NCI-H748 treated with DMSO at 0.1 percent for 48 hours (cell line): ENCODE measurements at places on chromosomes 7 and 10.

- DNase-seq, result no peak
Measured at GRCh38 chr10:83990126-83990525, 149.2 kb upstream of the GHITM start.

GRCh38 chr7:27031289-27032172 is 64.3 kb downstream of the HOXA1 start:
- DNase-seq, result no peak

DNA sequence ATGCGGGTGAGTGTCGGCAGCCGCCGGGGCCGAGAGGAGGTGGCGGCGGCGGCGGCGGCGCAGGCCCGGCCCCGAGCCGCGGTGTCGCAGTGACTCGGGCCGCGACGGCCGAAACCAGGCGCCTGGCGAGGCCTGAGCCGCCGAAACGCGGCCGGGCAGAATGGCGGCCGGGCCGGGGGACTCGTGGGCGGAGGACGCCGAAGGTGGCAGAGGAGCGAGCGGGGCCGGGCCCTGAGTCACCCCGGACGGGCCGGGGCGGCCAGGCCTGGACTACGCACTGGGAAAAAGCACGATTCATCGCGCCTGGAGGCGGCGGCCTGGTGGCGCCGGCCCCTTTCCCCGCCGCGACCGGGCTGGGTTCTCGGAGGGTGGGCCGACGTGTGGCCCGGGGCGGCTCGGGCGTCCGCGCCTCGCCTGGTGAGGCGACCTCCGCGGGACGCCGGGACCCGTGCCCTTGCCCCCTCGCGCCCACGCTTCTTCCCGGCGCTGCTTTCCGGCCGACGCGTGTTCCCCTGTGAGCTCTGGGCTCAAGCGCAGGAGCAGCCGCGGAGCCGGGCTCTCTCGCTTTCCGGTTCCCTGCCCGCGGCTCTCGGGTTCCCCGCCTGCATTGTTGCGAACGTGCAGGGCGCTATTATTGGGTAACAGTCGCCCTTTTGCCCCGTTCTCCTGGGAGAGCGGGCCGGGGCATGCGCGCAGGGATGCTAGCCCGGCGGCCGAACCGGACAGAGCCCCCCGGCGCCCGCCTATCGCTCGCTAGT is 500 bp downstream of the CUL1 start:
- DNase-seq, result no peak

DNA sequence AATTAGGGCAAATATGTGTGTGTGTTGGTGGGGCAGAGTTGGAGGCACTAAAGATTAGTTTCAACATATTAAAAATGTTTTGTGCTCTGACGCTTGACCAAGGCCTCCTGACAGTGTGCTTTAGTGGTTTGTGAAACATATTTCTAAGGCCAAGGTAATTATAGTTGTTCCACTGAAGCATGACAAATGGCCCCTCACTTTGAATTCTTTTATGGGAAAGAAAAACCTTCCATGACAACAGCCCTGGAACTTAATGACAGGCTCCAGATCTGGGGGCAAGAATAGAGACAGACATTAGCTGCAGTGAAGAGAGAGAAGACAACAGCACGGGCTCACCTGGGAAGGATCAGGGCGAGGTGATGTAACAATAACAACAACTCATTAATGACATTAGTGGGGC is 155.8 kb downstream of the CHN2 start:
- peak; percentile 59 for DNase-seq
